ENCODE measurements at places on chromosomes 1 and 21.

GRCh38 chr1:199629624-199630023 lies 397.9 kb upstream of the NR5A2 start:
- no peak for DNase-seq

- no peak for DNase-seq
Measured at GRCh38 chr1:226831953-226832352, 38.5 kb upstream of the PSEN2 start.

- DNase-seq: no peak
Measured at GRCh38 chr1:213095467-213095866, 44.4 kb downstream of the RPS6KC1 start.

GRCh38 chr1:181262069-181262468 lies 173.6 kb downstream of the IER5 start:
- no peak for DNase-seq

GRCh38 chr1:167219194-167219593 lies 1.5 kb upstream of the POU2F1 start:
- DNase-seq: no peak

GRCh38 chr1:6447818-6448748 lies 17.9 kb downstream of the TNFRSF25 start:
- no peak for DNase-seq

- no peak for DNase-seq
Measured at GRCh38 chr1:3159996-3160395, 91.0 kb downstream of the PRDM16 start.

DNA sequence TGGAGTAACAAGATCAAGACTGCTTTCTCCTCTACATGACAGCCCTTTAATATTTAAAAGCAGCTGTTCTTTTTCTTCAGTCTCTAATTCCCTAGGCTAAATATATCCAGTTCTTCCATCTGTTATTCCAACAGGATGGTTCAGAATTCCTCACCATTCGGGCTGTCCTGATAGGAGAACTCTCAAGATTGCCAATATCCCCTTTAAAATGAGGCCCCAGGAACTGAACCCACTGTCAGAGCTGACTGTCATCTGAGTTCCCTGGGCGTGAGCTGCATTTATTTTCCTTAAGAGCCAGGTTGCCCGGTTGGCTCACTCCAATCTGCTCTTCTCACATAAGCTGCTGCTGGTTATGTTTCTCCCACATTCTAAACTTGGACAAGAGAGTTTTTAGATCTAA lies 177.6 kb downstream of the MIS18A start:
- no peak for DNase-seq

DNA sequence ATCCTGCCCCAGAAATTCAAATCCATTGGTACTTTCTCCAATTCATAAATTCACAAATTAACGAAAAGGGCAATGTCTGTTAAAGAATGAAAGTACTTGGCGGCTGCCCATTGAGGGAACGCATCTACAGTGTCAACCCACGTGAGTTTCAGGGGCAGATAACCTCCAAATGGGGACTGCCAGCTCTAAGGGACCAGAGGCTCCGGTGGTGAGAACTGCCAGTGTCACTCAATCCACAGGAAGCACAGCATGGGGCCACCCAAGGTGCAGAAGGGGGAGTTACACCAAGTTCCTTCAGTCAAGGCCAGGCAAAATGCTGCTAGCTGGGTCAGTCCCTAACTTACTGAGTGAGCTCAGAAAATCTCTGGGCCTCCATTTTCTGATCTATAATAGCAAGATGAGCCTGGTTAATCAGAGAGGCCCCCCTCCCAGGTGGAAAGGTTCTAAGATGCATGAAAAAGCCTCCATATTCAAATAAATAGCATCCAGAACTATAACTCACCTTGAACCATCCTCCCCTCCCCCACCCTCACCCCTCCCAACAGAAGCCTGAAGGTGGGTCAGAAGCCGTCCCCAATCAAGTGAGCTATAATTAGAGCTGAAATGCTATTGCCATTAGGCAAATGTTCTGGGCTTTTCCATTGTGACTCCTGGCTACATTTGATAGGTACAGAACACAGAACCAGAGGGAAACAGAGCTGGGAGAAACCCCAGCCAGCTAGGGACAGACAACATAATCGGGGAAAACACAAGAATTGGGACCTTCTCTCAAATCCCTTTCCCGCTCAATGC lies 41.7 kb downstream of the LRP8 start:
- DNase-seq: no peak

DNA sequence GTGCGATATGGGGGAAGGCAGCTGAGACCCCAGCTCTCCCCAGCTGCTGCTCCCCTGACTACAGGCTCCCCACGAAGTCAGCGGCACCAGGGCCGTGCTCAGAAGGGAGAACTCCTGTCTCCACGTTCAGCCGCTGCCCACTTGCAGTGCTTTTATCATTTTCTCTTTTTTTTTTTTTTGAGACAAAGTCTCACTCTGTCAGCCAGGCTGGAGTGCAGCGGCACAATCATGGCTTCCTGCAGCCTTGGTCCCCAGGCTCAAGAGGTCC lies 933 bp upstream of the FTCD start:
- DNase-seq: no peak

DNA sequence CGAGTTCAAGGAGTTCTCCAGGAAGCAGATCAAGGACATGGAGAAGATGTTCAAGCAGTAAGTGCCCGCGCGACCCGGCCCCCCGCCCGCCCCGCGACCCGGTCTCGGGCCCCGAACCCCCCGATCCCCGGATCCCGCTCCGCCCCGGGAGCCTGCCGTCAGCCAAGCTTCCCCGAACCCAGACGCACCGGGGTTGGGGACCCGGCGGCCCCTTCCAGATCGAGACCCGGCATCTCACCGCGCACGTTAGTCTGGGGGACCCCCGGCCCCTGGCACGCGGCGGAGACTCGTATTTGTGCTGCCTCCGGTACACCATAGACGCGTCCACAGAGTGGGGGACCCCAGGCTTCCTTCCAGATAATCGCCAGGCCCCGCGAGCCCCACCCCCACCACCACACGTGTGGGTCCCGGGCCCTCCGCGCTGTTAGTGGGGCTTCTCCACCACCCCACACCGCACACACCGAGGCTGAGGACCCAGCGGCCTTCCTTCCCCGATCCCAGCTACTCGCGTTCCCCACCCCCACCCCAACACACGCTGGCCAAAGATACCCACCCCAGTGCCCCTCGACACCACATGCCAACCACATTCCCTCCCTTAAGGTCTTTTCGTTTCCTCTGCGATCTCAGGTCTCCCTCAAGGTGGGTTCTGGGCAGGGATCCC lies 665 bp downstream of the EFHD2 start:
- DNase-seq: no peak

DNA sequence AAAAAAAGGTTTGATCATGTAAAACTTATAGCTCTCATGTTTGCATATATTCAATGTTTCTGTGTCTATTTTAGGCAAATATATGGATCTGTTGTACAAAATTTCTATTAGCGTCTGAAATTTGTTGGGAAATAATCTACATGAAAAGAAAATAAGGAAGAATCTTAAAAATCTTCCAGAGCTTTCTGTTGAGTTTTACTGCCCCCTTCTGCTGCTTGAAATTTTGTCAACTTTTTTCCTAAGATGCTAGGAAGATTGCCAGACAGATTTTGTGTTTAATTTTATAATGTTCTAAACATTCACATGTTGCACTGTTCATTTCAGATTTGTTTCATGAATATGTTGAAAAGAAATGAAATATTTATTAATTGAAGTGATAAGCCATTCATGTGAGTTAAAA lies 2.5 kb upstream of the PTGS2 start:
- DNase-seq: no peak

DNA sequence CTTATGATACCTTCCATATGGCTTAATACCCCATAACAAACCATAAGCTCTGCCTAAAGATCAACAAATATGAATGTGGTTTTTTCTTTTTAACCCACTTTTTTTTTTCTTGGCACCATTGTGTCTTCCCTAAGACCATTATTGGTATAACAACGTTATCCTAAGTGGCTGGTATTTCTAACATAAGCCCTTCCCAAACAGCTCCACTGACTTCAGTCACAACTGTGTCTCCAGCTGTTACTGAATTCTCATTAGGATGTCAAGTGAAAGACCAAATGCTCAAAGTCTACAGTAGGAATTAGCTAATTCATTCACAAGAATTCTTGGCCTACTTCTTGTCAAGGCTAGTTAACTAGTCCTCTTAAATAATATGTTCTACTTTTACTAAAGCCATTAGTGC lies 4.2 kb upstream of the RXRG start:
- DNase-seq: no peak

GRCh38 chr1:239757716-239758115 lies 334.0 kb upstream of the FMN2 start:
- DNase-seq: no peak

DNA sequence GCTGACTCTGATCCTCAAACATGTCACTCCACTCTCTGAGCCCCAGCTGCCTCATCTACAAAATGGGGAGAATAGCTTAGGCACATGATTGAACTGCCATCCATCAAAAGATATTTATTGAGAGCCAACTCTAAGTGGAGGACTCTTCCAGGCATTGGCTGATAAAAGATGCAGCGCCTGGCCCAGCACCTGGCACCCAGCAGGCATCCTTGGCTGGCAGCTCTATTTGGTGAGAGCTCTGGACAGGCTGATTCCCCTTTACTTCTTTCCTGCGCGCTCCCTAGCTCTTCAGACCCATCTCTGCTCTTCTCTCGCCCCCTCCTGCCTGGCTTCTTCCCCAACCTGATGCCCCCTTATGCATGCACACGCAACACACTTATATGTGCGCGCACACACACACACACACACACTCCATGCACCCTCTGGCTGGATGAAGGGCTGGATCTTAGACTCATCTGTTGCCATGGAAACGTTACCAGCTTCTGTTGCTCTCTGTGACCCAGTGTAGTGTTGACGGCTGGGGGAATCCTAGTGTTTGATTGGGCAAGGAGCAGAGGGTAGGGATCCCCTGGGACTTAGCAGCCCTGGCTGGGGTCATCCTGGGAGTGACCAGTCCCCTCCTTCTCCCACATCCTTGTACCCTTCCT lies 49.3 kb downstream of the VWA5B1 start:
- DNase-seq: peak; percentile 45

GRCh38 chr1:6348511-6349191 lies 44.9 kb downstream of the ACOT7 start:
- DNase-seq: no peak

DNA sequence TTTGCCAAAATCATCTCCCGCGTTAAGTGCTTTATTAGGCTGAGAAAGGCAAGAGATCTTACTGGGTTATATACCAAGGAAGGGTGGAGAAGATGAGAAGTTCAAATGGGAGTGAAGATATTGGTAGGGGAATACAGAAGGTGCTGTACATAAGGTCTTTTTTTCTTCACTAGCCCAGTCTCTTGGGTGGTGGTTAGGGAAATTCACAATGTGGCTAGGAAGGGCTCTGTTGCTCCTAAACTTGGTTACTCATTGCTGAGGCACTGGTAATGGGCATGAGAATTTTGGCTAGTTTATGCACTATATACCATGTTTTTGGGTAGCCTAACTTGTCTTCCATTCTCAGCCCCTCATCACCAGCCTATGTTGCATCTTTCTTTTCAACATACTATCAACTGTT lies 50.6 kb downstream of the LHX4 start:
- no peak for DNase-seq

GRCh38 chr1:25796811-25797458 lies 3.1 kb upstream of the SELENON start:
- peak; percentile 82 for DNase-seq

DNA sequence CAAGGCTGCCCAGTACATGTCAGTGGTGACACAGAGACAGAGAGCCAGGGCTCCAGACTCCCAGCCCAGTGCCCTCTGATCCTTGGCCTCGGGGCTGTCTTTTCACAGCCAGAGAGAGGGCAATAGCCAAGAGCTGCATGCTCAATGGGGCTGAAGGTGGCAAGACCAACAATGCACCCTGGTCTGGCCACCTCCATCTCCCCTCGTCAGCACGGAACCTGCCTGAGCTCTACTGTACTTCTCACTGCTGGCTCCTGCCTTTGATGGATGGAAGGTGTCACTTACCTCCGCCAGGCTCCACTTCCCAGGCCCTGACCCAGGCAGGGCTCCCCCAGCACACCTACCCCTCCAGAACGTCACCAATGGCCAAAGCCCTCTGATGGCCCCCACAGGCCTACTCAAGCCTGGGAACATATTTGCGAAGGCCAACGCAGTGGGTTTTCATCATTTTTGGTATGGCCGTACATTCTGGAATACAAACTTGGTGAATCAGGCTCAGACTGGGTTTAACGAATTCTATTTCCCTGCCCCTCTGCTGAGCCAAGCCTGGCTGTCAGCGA lies 88.1 kb downstream of the DMRTB1 start:
- no peak for DNase-seq

GRCh38 chr21:38664841-38665240 lies 140.9 kb upstream of the ETS2 start:
- DNase-seq: no peak

GRCh38 chr1:111219557-111220286 lies 7.8 kb upstream of the CHI3L2 start:
- peak; percentile 51 for DNase-seq

DNA sequence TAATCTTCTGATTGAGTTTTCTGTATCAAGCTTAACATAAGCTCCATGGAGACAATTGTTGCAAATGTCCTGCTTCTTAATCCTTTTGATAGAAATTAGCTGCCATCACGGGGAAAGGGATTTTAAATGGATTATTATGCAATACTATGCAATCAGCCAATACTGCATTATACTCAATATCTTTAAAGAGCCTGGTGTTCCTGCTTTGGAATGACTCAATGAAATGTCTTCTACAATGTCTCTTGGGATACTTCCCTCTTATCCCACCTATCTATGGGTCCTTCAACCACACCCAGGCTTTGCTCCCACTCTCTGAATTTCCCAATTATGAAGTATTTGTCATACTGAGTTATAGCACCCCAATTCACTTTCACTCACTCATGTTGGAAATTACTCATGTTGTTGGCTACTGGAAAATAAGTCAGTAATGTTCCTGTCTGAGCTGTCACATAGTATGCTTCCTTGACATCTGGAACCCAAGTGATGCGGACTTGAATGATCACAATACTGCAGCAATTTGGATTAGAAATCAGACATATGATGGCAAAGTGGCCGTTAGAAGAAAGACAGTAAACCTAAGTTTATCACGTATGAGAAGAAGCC lies 85.0 kb downstream of the TPR start:
- no peak for DNase-seq

DNA sequence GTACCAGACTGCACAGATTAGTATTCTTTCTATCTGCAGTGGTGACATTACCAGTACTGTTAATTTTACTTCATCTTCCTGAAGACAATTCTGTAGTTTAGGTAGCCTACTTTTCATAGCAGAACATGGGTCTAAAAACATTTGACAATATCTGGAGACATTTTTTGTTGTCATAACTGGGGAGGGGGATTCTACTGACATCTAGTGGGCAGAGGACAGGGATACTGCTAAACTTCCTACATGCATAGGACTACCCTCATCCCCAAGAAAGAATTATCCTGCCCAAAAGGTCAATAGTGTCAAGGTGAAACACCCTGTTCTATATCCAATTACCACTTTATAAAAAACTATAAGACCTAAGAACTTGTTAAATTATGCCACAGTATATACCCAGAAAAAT lies 3.4 kb upstream of the ARHGAP29 start:
- peak; percentile 31 for DNase-seq

- DNase-seq: no peak
Measured at GRCh38 chr21:38326899-38327298, 70.1 kb downstream of the KCNJ15 start.

DNA sequence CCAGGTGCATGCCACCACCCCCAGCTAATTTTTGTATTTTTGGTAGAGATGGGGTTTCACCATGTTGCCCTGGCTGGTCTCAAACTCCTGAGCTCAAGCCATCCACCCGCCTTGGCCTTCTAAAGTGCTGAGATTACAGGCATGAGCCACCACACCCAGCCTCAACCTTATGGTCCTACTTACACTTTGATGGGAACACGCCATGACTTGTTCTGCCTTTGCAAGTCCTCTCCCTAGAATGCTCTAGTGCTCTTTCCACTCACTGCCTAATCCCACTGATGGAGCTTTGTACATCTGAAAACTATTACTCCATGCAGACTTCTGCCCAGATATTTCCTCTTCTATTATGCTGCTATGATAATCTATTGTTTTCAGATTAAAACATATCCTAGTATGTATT lies 174.3 kb downstream of the DAB1 start:
- DNase-seq: no peak

Measured in neuronal stem cell (in vitro differentiated cells).